Parietal lobe (tissue), 2 donors: ENCODE measurements at places on chromosomes 3 and 15. TPM values are rescaled to one million over a fixed set of nuclear protein-coding genes. Genes with fewer than 3 reads are reported as not detected.

Gene CCDC191
- 9.1 TPM for total RNA-seq

Gene IQSEC1
- 32.9 TPM for total RNA-seq

Gene WDR48
- total RNA-seq: 87.3 TPM

Gene TF
- total RNA-seq: 7.2 TPM

Gene CNTN4
- 102 TPM for total RNA-seq

Gene MYRIP
- 10.0 TPM for total RNA-seq

Gene MESP2
- total RNA-seq: not detected

Gene GOLGA8S
- under 0.01 TPM for total RNA-seq

Gene ANKUB1
- 0.63 TPM for total RNA-seq

Gene CPB1
- not detected for total RNA-seq

Gene CD200
- 57.6 TPM for total RNA-seq

Gene ARPIN
- 21.6 TPM for total RNA-seq

Gene RARRES1
- total RNA-seq: 2.5 TPM

Gene REC114
- not detected for total RNA-seq

Gene BTBD1
- 136 TPM for total RNA-seq

Gene SLC9C1
- total RNA-seq: not detected

Gene MCCC1
- 43.5 TPM for total RNA-seq

Gene LDHAL6B
- total RNA-seq: not detected

Gene SRPRB
- total RNA-seq: 30.4 TPM

Gene NR1I2
- 0.63 TPM for total RNA-seq

Gene PCLAF
- total RNA-seq: 5.9 TPM

Gene SLC22A13
- total RNA-seq: 1.3 TPM

Gene CAND2
- total RNA-seq: 25.7 TPM

Gene ECE2
- 6.9 TPM for total RNA-seq

Gene TOPAZ1
- total RNA-seq: not detected

Gene PLSCR5
- not detected for total RNA-seq

Gene RNU5B-1
- total RNA-seq: not detected

Gene SMCO1
- total RNA-seq: not detected

Gene TRIM71
- total RNA-seq: 3.8 TPM

Gene SNTN
- total RNA-seq: not detected

Gene HGD
- 0.63 TPM for total RNA-seq

Gene ACAA1
- 40.7 TPM for total RNA-seq

Gene KBTBD8
- total RNA-seq: 13.8 TPM

Gene POC1A
- total RNA-seq: 4.4 TPM

Gene PLSCR4
- total RNA-seq: 7.5 TPM

Gene A4GNT
- total RNA-seq: not detected

Gene EPHA3
- 208 TPM for total RNA-seq

Gene HTD2
- total RNA-seq: 11.0 TPM

Gene GOLGA8M
- total RNA-seq: 1.3 TPM

Gene CYP8B1
- not detected for total RNA-seq

Gene ITIH4
- total RNA-seq: 17.8 TPM

Gene CCDC33
- 0.31 TPM for total RNA-seq

Gene EIF3J
- total RNA-seq: 75.1 TPM

Gene ITPKA
- total RNA-seq: 1.3 TPM

Gene PLA2G4F
- not detected for total RNA-seq

Gene CLDN16
- total RNA-seq: 0.63 TPM

Gene ZIC4
- total RNA-seq: 1.3 TPM

Gene AADACL2
- total RNA-seq: not detected

Gene NPAP1
- total RNA-seq: 0.94 TPM

Gene CHRNB4
- 0.94 TPM for total RNA-seq
